ENCODE measurements at places on chromosomes 12 and 14.
A peak's percentile ranks its signal among the peaks of the same experiment; 100 is the strongest.

DNA sequence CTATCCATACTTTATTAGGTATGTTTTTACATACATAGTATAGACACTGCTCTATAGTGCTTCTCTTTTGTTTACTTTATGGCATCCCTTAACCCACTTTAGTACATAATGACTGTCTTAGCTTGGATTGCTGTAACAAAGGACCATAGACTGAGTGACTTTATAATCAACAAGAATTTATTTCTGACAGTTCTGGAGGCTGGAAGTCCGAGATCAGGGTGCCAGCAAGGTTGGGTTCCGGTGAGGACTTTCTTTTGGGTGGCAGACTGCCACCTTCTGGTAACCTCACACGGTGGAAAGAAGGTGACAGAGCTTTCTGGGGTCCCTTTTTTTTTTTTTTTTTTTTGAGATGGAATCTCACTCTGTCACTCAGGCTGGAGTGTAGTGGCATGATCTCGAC is 48.6 kb upstream of the PPM1H start:
- peak; percentile 30 for DNase-seq

DNA sequence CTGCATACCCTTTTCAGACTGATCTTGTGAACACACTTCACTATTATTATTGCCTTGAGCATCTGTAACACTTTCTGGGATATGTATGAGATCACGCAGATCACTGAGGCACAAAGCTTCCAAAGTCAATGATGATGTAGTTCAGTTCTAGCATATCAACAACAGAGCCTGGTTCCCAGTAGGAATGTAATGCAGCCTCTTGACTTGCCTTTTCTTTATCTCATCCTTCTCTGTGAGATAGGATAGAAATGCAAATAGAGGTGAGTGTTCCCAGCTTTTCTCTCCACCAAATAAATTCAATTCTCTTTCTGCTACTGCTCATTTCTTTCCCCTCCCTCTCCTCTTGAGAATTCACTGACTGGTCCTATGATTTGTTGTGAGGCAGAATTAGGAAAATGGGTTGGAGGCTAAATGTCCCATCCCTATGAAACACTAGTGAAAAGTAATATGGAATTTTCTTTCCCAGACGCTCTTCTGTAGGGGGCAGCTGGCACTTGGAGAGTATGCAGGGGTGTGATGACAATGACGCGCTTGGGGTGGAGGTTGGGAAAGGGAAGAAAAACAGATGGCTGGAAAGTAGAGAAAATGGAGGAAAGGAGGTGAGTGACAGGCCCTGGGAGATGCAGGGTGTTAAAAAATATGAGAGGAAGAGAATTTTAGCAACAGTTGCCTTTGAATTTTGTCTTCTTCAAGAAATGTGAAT is 96.0 kb upstream of the TMTC1 start:
- no peak for DNase-seq

DNA sequence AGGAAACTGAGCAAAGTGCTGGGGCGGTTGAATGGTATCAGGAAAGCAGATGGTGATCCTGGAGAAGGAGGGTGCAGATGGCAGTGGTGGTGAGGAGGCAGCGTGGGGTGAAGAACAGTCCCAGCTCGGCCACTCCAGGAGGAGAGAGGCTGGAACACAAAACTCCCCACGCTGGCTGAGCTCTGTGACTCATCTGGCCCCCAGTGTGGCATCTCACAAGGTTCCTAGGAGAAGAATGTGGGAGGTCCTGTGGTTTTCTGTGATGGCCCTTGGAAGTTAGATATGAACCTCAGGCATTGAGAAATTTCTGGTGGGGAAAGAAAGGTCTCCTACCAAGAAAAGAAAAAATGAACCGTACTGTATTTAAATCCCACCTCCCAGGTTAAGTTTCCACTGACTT is 8.0 kb upstream of the NRXN3 start:
- DNase-seq = no peak

DNA sequence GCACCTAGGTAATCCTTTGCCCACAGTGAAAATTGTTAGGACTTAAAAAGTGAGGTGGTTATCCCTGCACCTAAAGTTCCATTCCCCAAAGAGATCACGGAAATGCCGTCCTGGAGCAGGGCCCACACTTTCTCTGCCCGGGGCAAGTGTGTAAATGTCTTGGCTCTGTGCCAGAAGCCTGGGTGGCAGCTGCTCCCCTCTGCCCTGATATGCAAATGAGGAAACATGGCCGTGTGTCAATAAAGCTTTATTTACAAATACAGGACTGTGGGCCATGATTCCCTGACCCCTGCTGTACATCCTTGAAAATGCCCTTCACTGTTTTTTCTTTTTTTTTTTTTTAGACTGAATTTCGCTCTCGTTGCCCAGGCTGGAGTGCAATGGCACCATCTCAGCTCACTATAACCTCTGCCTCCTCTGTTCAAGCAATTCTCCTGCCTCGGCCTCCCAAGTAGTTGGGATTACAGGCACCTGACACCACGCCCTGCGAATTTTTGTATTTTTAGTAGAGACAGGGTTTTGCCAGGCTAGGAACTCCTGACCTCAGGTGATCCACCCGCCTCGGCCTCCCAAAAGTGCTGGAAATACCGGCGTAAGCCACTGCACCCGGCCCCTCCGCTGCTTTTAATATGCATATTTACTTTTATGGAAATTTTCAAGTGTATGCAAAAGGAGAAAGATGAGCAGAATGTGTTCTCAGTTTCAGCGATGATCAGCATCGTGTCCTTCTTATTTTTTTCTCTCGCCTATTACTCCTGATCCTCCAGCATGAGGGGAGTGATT is 75.5 kb downstream of the GALNT9 start:
- no peak for DNase-seq

GRCh38 chr14:42307239-42307825 is 700.7 kb downstream of the LRFN5 start:
- no peak for DNase-seq

DNA sequence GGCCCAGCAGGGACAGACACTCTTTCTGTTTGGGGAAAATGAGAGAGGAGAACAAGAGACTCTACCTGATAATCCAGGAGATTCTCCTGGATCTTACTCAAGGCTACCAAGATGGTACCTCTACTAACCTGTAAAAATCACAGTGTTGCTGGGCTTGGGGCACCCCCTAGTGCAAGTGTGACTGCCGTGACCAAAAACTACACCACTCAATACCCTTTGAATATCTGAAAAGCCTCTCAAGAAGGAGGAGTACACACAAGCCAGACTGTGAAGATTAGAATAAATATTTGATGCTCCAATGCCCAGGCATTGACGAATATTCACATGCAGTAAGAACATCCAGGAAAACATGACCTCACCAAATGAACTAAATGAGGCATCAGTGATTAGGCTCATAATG is 965.4 kb downstream of the LRFN5 start:
- no peak for DNase-seq

DNA sequence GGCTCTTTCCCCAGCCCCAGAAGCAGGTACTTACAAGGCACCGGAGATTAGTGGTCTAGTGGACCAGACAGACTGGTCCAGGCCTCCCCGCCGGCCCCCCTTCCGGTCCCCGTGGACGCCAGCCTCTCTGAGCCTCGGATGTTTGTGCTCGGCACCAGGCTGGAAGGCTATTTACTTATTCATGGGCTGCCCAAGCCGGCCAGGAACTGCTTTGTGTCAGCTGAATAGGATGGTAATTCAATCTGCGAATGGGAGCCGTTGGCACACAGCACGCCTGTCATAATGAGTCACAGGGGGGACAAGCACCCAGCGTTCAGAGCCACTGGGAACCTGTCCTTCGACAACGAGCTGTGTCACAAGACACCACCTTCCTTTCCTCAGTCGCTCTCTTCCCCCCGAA is 82.3 kb downstream of the RIMBP2 start:
- DNase-seq = peak; percentile 21

DNA sequence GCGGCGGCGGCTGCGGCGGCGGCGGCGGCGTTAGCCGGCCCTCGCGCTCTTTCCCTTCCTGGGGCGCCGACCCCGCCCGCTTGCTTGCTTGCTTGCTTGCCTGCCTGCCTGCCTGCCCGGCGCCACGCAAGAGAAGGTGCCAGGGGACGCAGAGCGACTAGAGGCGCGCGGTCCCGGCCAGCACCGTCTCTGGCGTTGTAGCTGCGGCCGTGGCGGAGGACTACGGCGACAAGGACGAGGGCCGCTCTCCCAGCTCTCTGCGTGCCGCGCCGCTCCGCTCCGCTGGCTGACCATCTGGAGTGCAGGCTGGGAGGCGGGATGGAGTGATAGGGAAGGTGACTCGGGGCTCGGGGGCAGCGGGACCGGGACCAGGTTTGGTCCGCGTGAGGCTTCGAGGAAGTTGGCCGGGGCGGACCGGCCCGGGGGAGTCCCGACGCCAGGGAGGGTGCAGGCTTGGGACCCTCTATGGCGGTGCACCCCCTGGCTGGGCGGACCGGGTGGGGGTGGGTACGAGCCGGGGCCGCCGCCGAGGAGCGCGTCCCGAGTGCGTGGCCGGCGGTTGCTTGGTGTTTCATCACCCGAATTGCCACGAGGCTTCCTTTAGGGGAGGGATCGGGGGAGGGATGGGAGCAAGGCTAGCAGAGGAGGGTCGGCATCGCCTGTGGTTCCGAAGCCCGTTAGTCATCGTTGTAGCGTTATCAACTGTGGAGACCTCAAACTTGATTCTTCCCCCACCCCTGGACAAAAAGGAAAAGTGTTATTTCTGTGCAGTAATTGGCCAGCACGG is 471 bp downstream of the XPOT start:
- peak; percentile 42 for DNase-seq

- DNase-seq = peak; percentile 11
Observed at GRCh38 chr14:63777024-63777423, 49.2 kb upstream of the SGPP1 start.

DNA sequence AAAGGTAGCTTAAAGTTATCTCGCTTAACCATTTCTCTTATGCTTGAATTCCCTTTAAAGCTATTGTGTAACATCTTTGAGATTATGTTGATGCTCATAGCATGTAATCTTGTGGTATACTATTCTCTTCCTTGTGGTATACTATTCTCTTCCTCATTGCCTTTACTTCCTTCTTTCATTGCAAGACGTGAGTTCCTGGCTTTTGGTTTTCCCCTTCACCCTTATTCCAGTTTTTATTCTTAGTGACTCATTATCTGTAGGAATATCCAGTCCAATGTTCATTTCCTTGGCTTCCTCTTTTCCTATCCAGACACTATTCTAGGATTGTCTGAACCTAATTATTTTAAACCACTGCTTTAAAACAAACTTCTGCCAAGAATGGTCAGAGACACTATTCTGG is 564.0 kb downstream of the CCER1 start:
- DNase-seq = no peak

GRCh38 chr12:93742110-93742934 is 65.1 kb downstream of the CRADD start:
- DNase-seq = peak; percentile 80

DNA sequence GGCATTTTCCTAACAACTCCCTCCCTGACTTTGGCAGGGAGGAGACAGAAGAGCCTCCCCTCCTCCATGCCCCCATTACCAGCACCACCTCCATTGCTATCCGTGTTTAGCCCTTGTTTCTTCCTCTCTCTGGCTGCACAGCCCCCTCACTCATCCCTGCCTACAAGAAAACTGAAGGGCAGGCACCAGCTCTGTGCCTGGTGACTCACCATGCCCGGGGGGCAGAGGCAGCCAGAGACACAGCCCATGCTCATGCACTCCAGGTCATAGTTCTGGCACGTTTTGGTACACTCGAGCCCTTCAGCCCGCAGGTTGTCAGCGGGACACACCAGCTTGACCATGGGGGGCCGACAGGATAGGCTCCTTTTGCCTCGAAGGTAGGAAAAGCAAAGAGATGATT is 80.4 kb downstream of the VWF start:
- no peak for DNase-seq

DNA sequence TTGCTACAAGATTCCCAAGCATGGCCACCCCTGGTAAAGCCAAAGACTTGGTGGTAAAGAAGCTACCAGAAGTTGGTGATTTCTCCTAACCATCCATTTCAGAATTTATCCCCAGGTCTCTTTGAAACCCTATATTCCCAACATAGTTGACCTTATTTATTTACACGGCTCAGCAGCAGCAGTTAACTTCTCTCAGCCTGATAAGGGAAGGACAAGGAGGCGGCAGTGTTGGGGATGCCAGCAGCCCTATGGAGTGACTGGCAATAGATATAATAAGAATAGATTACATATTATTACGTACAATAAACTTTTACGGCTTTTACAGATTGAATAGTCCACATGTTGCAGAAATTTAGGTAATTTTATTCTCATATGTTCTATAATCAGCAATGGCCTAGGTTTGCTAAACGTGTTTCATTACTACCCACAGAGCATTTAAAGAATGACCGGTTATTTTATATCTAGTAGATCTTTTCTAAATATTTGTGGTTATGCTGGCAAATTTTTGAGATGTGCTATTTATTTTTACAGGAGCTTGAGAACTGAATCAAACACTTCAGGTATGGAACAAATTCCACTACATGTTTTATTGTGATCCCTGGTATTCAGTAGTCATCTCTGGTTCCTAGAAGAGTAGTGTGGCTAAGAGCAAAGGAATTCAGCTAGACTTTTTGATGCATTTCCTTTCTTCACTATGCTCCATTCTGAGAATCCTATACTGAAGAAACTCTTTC is 19.8 kb upstream of the PALS1 start:
- DNase-seq = peak; percentile 23

DNA sequence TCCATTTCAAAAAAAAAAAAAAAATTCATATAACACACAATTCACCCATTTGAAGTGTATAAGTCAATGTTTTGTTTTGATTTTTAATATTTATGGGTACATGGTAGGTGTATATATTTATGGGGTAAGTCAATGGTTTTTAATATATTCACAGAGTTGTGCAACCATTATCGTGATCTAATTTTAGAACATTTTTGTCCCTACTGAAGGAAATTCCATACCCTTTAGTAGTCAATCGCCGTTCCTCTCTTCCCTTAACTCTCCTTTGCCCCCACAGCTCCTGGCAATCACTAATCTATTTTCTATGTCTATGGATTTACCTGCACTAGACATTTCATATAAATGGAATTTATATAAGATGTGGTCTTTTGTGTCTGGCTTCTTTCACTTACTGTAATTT is 92.8 kb downstream of the TRAFD1 start:
- DNase-seq = no peak

GRCh38 chr12:91120781-91121180 is 9.5 kb upstream of the LUM start:
- DNase-seq = no peak

- peak; percentile 79 for DNase-seq
Observed at GRCh38 chr14:59406454-59407245, 58.5 kb downstream of the GPR135 start.

DNA sequence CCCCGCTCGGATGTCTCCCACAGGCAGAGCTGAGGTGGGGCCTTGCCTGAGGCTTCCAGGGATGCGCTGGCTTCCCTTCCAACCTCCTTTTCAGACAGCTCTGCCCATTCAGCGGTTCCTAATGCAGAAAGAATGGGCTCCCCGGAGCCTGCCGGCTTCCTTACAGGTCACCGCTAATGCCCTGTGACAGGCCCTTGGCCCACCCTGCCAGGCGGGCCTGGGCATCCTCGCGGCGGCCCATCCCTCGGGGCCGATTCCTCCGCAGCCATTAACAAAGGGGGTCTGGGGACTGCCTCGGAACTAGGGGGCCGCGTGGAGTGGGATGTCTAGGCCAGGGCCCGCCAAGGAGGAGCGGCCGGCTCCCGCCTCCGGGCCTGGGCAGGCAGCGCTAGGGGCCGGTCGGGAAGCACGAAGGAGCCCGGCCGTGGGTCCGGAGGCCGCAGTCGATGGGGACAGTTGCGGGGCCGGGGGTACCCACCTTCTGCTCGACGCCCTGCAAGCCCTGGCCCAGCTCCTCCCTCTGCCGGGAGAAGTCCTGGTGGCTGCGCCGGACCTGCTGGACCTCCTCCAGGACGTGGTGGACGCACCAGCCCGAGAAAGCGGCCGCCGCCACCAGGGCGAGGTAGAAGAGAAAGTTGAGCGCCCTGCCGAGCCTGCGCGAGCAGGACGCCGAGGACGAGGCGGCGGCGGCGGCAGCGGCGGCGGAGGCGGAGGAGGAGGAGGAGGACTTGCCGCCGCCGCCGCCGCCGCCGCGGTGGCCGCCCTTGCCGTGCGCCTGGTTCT is 738 bp downstream of the CKAP4 start:
- DNase-seq = peak; percentile 51
